ENCODE measurements at places on chromosomes 7 and 10.
A peak's percentile ranks its signal among the peaks of the same experiment; 100 is the strongest.

- no peak for DNase-seq
Measured at GRCh38 chr7:44673771-44674170, 67.3 kb downstream of the OGDH start.

- no peak for DNase-seq
Measured at GRCh38 chr7:39693812-39694211, 70.4 kb downstream of the RALA start.

- DNase-seq, result no peak
Measured at GRCh38 chr10:5196702-5197113, at the start of gene AKR1C4. AKR1C4 (plus strand) TSS chr10:5196837; CDS start chr10:5196868, 31 bp downstream.

- DNase-seq, result no peak
Measured at GRCh38 chr10:336247-336646, 201.0 kb downstream of the ZMYND11 start.

- no peak for DNase-seq
Measured at GRCh38 chr10:49361735-49362568, 33.9 kb downstream of the DRGX start.

DNA sequence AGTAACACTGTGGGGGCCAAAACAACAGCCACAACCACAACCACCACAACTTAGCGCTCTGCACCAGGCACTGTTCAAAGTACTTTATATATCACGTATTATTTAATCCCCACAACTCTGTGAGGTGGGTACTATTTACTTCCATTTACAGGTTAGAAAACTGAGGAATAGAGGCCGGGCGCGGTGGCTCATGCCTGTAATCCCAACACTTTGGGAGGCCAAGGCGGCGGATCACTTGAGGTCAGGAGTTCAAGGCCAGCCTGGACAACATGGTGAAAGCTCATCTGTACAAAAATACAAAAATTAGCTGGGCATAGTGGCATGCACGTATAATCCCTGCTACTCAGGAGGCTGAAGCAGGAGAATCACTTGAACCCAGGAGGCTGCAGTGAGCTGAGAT is 3.6 kb downstream of the DNAJC12 start:
- no peak for DNase-seq

GRCh38 chr7:4667776-4668509 is 14.2 kb upstream of the FOXK1 start:
- DNase-seq, result no peak

DNA sequence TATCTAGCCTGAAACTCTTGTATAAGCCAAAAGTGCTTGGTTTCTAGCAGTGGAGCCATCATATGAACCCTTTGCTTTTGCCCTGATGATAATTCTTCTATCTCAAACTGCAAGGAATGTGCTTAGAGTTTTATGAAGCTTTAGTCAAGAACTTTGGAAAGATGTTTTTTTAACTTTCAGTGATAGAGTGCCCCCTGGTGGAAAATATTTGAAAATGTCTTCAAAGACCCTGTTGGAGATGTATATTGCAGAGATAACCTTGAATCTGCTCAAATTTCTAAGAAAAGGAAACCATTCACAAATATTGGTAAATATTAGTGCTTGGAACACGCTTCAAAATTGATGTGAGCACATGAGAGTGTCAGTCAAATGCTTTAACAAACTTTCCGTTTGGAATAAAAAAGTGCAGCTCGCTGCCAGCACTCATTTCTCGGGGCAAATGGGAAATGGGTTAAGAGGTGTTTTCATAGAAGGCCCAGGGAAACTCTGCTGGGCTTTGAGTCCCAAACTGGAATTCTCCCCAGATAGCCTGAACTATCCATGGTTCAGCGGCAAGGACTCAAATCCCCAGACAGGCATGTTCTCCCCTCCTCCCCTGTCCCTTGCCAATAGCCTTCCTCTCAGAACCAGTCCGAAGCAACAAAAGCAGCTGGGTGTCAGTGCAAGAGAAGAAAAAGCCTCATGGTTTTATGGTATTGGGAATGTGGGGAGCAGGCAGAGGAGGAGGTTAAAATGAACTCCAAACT is 129.3 kb downstream of the MYOF start:
- DNase-seq, result no peak

GRCh38 chr10:26696786-26697162 is 727 bp upstream of the PDSS1 start:
- no peak for DNase-seq

DNA sequence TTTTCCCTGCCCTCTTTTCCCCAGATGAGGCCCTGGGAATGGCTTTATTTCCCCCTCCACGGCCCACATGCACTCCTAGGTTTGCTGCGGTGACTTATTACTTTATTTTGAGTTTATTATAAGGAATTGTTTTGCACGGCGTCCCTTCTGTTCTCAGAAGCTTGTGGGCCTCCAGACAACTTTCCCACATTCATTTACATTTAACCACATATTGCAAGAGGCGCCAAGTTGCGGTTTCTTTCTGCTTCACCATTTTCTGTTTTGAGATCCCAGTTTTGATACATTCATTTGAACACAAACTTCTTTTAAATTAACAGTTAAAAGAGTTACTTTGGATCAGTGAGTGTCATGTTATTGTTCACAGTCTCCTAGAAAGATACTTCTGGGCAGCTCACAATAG is 532.5 kb upstream of the MGMT start:
- DNase-seq, result no peak

DNA sequence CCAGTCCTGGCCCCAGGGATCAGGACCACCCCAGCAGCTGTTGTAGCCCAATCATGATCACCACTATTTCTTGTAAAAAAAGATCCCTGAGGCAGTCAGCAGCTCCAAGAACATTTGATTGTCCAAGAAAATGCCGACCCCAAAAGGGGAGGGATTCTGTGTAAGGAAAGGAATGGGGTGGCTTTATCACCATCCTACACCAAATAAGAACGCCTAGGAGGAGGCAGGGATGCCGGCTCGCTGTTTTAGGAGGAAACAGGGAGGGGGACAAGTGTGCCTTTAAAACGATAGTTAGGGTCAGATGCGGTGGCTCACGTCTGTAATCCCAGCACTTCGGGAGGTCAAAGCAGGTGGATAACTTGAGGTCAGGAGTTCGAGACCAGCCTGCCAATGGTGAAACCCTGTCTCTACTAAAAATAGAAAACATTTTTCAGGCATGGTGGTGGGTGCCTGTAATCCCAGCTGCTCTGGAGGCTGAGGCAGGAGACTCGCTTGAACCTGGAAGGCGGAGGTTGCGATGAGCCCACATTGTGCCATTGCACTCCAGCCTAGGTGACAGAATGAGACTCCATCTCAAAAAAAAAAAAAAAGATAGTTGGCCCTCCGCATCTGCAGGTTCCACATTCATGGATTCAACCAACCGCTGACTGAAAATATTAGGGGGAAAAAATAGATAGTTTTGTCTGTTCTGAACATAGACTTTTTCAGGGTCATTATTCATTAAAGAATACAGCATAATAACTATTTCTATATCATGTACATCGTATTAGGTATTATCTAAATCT is 63.6 kb downstream of the PDIA4 start:
- DNase-seq, result no peak

- no peak for DNase-seq
Measured at GRCh38 chr10:17479822-17480221, 25.4 kb upstream of the ST8SIA6 start.

DNA sequence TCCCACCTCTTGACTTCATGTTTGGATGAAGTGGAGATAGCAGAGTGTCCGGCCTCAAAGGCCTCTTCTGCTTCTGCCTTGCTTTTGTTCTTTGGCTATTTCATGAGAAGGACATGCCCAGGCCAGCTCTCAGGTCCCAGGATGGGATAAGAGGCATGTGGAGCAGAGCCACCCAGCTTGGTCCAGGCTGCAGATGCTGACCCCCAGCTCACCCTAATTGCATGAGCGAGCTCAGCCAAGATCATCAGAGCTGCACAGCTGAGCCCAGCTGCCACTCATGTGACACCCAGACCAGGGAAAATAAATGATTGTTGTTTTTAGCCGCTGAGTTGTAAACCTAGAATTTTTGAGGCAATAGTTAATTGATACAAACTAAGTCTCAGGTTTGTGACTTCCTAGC is 230.0 kb downstream of the PHF14 start:
- DNase-seq, result no peak

DNA sequence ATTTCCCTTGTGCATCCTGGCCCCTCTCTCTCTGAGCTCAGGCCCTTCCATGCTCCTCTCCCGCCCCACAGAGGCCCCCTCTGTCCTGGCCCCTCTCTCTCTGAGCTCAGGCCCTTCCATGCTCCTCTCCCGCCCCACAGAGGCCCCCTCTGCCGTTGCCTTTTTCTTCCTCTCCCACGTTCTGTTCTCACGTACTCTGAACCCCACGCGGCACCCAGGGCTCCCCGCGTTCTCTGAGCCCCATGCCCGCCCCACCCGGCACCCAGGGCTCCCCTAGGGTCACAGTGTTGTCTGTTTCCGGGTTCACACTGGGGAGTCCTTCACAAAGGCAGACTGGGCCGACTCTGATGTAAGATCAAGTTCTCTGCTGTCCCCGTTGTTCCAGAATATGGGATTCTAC is 336.8 kb downstream of the DNAJB6 start:
- no peak for DNase-seq

GRCh38 chr7:36045326-36045725 is 107.7 kb upstream of the EEPD1 start:
- no peak for DNase-seq

DNA sequence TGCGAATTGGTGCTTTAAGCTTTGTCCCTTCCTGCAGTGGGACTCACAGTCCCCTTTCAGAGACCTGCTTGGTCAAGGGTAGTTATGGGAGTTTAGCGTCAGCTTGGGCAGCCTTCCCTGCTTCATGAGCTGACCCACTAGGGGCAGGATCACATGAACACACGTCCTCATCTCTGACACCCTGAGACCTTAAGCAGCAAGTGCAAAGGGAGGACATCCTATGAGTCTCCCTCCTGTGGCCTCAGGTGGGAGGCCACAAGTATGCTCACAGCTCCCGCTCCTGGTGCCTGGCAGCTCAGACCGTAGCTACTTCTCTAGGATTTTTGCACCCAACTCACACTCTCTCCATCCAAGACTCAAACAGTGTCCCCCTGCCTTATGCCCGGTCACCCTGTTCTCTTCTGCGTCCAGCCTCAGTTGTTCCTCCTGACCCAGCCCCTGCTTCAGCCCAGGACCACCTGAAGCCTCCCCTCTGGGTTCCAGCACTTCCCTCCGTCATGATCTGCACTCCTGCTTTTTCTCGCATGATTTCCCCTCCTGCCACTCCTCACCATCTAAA is 136.6 kb upstream of the FAM20C start:
- DNase-seq, result no peak

DNA sequence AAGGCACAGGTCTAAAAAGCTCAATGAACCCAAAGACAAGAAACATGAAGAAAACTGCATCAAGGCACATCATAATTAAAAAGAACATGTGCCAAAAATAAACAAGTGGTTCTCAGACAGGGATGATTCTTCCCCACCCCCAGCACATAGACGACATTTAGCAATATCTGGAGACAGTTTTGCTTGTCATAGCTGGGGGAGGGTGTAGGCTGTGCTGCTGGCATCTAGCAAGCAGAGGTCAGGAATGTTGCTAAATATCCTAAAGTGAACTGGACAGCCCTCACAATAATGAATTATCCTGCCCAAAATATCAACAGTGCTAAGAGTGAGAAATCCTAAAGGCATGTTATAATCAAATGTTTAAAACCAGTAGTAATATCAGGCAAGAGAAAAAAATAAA is 122.6 kb downstream of the MICU1 start:
- no peak for DNase-seq

DNA sequence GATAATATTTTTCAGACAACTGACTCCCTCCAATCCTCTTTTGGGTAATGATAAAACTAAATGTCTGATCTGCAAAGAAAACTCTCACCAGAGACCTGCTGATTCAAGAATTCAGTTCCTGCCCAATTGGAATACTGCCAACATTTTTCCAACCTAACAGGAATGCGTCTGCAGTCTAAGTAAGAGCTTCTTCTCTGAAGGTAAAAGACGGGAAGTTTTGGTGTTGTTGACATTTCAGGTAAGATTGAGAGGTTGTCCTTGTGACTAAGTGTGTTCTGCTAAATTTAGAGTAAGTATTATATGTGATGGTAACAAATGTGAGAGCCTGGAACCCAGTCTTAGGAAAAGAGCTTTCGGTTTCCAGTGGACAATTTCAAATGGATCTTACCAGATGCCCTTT is 17.6 kb downstream of the IFIT5 start:
- no peak for DNase-seq

- no peak for DNase-seq
Measured at GRCh38 chr7:85587785-85588184, 400.9 kb upstream of the SEMA3D start.

- DNase-seq, result no peak
Measured at GRCh38 chr10:123096452-123096851, 39.3 kb upstream of the HMX3 start.

- DNase-seq, result peak; percentile 15
Measured at GRCh38 chr7:105352018-105352612, 36.6 kb downstream of the SRPK2 start.

DNA sequence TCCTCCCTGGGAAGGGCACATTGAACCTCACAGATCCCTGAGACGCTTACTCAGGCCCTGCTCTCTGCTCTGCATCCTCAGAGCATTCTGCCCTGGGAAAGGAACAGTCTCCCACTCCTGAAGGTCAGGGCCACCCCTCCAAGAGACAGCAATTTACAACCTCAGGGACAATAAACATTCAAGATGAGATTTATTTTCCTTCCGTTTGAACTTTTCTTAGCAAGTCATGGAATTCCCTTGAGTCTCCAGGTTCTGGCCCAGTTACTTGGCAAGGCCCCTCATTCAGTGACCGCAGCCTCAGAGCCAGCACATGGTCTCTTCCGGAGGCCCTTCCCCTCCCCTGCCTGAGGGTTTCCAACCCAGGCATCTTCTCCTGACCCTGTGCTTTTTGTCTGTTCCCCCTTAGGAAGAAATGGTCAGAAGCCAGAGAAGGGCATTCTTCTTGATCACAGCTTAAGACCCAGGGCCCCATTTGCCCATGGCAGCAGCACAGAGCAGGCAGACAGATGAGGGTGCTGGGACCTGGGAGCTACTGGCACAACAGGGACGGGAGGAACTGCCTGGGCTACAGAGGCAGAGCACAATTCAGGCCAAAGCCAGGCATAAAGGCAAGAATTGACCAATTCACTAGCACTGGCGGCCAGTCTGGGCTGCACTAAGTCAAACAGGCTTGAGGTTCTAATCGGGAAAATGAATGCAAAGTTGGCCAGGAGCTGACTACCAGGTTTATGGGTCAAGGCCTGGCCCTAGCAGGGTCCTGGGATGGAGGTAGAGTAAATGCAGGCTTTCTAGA is 56.7 kb downstream of the VSTM4 start:
- DNase-seq, result no peak

DNA sequence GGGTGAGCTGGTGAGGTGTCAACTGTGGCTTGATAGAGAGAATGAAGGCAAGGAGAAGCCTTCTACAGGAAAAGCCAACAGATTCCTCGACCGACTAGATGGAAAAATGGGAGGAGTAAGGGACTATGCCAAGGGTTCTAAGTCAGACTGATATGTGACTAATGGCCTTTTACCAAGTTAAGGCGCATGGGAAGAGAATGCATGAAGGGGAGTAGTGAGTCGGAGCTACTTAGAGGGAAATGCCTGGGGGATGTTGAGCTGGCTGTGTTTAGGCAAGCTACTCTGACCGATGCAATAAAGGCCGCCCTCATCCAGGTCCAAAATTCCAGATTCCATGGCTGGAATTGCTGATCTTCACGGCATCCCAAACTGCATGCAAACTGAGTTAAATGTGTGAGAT is 48.2 kb downstream of the APBB1IP start:
- DNase-seq, result no peak

GRCh38 chr10:129825826-129826225 is 138.2 kb downstream of the EBF3 start:
- no peak for DNase-seq

All from stimulated activated CD4-positive, alpha-beta T cell treated with anti-CD3 and anti-CD28 coated beads, Interleukin-4, amount 100 ng/mL, for 1 hour (primary cell).